ELR (cell line): ENCODE measurements at places on chromosomes 4 and X.

- DNase-seq, result peak; percentile 30
Observed at GRCh38 chr4:163350672-163351071, 7.0 kb downstream of the NPY5R start.

- no peak for DNase-seq
Observed at GRCh38 chr4:52931243-52931642, 69.1 kb downstream of the RASL11B start.

DNA sequence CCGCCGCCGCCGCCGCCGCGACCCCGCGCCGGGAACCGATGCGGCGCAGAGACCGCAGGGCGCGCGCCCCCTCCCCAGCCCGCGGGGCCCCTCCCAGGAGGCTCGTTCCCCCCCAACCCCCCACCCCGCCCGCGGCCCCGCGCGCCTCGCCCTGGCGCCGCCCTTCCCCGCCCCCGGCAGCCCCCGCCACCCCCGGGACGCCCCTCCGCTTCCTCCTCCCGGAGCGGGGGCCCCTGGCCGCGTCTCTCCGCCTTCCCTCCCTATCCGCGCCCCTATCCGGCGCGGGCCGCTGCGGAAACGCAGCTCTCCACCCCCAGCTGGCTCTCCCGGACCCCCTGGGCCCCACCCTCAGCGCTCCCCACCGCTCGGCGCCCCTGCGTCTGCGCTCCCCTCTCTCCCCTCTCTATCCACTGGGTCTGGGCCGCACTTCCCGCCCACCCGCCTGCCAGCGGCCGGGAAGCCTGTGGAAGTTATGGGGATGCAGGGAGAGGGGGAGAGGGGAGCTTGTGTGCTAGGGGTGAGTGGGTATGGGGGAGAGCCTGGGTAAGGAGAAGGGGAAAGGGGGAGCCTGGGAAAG, at the start of gene TMEM271:
Gene TMEM271, minus strand, starts transcription at position 51 of the 577 bp plus-strand sequence. CDS start 233 bp downstream, outside the sequence.
- no peak for DNase-seq

GRCh38 chr4:97577004-97577403, 566.3 kb downstream of the STPG2 start:
- DNase-seq, result no peak

DNA sequence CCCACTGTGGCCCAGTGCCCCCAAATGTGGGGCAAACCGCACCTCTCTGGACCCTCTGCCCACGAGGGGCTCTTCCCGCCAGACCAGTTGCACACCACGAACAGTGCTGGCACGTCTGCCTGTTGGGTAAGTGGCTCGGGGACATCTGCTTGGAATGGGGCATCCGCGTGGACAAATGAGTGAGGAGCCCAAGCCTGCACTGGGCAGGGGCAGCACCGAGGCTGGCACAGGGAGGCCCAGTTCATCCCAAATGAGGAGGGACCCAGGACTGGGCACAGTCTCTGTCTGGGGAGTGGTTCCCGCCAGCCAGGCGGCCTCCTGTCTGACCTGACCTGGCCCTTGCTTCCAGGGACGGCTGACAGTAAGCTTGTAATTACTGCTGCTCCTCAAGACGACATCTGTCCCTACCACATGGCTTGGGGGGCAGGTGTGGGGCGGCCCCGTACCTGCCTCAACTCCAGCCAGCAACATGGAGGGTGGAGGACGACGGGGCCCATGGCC, 3.2 kb downstream of the SPON2 start:
- no peak for DNase-seq

DNA sequence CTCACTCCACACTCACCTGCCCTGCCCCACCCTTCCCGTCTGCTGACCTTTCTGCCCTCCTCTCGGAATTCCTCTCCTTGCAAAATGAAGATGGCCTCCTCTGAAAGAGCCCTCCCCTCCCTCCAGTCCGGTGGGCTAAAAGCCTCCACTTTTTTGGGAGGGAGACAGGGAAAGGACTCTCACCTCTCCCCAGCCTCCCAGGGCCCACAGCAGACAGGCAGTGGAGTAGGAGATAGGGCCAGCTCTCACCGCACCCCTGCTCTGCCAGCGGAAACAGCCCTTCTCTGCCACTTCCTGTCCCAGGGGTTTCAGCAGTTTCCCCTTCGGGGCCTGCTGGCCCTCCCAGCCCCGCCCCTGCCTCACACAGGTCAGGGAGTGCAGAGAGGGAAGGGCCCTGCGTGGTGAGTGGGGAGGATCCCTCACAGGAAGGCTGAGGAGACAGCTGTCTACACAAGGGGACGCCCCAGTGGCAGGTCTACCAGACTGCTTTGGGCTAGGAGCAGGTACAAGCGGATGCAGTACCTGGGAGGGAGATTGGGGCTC, 18.2 kb downstream of the ELF4 start:
- DNase-seq, result no peak

GRCh38 chr4:152246659-152247058, 289.2 kb downstream of the FBXW7 start:
- DNase-seq, result no peak

DNA sequence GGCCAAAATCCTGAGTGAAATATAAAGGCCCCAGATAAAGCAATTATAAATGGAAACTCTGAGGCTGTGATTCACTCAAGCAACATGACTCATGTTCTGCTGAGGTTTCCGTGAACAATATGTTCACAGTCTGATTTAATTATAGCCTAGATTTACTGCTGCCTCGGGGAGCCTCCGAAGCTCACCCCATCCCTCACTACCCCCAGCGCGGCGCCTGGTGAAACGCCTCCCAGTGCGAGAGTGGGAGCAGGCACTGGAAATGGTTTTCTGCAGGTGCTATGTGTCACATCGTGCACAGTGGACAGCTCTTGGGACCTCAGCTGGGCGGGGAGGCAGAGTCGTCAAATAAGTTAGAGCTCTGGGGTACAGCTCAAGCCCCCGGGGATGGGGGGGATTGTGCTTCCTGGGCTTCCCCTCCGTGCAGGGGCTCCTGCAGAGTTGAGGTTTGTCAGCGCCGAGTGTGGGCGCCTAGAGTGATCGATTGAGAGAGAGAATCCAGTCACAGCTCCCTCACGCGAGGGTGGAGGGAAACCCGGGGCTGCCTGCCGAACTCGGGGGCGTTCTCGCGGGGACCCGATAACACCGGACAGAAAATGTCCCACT, 110.6 kb downstream of the PHKA2 start:
- DNase-seq, result peak; percentile 74

- DNase-seq, result no peak
Observed at GRCh38 chr4:6201580-6202091, 1.3 kb upstream of the JAKMIP1 start.

- DNase-seq, result no peak
Observed at GRCh38 chr4:180530787-180531186, 1712.4 kb upstream of the TENM3 start.

- no peak for DNase-seq
Observed at GRCh38 chr4:105426187-105426897, 47.5 kb downstream of the PPA2 start.

- DNase-seq, result no peak
Observed at GRCh38 chr4:97013711-97014110, 1129.6 kb downstream of the STPG2 start.

GRCh38 chrX:56429581-56429980, 133.8 kb upstream of the UBQLN2 start:
- no peak for DNase-seq

- DNase-seq, result no peak
Observed at GRCh38 chr4:17163156-17163771, 264.8 kb upstream of the LDB2 start.

DNA sequence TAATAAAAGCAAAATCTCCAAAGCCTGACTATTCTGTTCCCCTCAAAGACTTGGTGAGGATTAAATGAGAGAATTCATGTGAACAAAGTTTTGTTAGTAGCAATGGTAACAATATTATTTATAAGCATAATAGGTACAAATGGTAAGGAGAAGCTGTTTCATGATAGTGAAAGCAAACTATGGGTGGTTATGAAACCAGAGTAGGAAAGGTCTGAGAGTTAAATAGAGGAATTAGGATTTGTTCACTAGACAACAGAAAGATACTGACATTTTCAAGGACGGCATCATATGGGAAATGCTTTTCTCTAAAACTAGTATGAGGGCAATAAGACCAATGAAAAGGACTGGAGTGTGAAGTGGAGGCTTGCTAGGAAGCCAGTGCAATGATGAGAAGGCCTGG, 128.6 kb upstream of the FTHL17 start:
- no peak for DNase-seq

DNA sequence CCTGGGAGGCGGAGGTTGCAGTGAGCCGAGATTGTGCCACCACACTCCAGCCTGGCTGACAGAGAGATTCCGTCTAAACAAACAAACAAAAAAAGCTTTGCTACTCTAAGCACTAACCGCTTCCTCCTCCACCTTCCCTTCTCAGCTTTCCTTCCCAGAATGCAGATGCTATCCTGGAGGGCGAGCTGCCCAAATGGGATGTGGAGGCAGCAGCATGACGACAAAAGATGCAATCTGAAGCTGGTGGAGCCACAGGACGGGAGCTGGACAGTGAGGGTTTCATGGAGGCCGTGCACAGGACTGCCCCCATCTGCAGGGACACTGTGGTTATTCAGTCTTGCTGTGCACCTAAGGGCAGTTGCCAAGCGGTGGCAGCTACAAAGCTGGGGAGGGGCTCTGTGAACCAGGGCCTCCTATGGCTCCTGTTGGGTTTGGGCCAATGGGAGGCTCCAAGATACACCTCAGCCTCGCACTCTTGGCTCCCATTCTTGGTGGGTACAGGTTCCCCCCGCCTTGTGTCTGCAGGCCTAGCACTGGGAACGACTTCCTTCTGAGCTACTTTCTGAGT, 47.4 kb downstream of the WDR1 start:
- no peak for DNase-seq

GRCh38 chrX:1536712-1537030, 314 bp downstream of the P2RY8 start:
- no peak for DNase-seq

DNA sequence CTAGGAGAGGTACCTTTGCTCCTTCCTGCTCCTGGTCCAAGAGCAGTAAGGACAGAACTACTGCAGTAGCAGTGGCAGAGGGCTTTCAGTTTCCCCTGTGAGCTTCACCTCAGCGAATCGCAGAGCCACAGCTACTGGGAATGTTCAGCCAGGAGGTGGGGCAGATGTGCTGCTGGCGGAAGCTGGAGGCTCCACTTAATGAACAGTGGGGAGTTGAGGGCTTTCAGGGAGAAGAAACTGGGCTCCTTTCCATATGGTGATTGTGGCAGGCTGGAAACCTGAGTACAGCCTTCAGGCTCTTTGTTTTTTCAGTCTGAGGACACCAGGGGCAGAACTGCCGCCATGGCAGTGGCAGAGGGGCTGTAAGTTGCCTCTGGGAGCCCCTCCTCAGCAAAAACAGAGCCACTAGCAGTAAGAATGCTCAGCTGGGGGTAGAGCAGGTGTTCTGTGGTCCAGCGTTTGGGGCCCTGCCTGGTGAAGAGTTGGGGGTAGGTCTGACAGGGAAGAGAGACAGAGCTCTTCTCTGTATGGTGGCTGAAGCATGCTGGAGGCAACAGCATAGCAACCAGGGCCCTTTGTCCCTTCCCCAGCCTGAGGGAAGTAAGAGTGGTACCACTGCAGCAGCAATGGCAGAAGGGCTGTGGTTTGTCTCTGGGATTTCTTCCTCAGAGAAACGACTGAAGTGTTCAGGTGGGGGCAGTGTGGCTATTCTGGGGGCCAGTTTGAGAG, 106.0 kb upstream of the GRXCR1 start:
- DNase-seq, result no peak

GRCh38 chr4:135368831-135369230, 1167.2 kb upstream of the PABPC4L start:
- DNase-seq, result peak; percentile 4

DNA sequence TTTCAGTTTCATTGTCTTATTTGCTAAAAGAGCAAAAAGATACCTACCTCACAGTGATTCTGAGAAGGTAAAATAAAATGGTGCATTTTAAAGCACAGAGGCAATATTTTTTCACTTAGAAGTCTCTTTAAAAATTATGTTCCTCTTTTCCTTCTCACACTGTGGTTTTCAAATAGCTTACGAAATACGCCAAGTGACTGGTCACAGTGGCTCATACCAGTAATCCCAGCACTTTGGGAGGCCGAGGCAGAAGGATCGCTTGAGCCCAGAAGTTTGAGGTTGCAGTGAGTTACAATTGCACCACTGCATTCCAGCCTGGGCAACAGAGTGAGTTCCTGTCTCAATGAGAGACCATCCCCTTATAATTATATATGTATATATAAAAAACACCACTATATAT, 372.6 kb downstream of the FBXO8 start:
- DNase-seq, result no peak

DNA sequence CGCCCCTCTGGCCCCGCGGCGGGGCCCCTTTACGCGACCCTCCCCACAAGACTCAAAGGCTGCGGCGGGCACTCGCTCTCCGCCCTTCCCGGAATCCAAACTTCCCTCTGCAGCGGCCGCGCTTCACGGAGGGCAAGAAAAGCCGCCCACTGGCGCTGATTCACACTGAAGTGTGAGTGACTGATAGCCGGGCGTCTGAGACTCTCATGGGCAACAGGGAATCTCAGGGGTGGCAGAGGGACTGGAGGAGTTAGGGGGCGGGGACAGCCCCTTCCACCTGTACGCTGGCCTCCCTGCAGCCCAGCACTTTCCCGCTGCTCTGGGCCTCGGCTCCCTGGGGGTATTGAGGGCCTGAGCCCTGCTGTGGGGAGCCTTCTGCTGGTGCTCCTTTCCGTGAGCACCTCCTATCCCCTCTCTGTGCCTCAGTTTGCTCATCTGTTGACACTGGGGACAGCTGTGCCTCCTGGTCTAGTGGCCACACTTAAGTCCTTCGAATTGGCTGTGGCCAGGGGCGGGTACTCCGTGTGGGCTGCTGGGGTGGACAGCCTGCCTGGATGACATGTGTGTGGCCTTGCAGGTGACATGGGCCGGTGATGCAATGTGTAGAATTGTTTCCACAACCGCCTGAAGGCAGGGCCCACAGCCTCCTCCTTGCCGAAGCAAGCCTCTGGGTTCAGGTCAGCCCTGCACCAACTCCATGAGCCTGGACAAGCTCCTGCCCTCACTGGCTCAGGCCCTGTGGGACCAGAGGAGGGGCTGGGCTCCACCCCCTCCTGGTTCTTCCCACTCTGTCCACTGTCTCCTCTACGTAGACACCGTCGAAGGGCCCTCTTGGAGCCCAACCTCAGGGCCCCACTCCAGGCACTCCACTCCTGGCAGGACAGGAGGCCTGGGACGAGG, 951 bp downstream of the SH3BP2 start:
- peak; percentile 74 for DNase-seq

GRCh38 chrX:70656304-70656703, 211.7 kb downstream of the DLG3 start:
- no peak for DNase-seq

- DNase-seq, result no peak
Observed at GRCh38 chr4:5782829-5783476, 72.0 kb downstream of the EVC start.

DNA sequence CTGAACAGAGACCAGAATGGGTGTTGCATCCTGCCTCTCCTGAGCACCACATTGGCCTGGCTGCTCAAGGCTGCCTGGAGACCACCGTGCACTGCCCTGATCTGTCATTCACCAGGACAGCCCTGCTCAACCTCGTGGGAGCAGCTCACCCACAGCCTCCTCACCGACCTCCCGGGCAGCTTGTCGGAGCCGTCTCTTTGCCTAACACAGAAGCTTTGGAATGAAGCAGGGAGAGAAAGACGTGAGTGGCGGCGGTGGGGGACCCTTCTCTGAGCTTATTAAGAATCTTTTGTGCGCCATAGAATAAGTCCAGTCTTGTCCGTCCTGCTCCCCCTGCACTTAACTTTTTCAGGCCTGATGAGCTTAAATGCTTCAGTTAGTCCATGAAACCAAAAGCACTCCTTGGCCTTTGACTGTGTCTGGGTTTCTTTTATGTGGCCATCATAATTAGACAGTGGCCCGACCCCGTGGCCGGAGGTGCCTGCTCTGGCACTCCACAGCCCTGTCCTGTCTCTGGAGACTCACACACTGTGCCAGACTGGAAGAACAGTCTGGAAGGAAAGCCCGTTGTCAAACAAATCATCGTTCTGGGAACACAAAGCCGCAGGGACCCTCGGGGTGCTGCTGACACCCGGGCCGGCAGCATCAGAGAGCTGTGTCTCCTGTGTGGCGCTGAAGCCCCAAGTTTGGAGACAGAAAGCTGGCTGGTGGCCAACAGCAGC, 192.8 kb downstream of the BCOR start:
- DNase-seq, result no peak
